Stimulated activated CD4-positive, alpha-beta T cell treated with anti-CD3 and anti-CD28 coated beads, Interleukin-2, amount 100 ng/mL, for 4 hours (primary cell): ENCODE measurements at places on chromosomes 6 and 20.

DNA sequence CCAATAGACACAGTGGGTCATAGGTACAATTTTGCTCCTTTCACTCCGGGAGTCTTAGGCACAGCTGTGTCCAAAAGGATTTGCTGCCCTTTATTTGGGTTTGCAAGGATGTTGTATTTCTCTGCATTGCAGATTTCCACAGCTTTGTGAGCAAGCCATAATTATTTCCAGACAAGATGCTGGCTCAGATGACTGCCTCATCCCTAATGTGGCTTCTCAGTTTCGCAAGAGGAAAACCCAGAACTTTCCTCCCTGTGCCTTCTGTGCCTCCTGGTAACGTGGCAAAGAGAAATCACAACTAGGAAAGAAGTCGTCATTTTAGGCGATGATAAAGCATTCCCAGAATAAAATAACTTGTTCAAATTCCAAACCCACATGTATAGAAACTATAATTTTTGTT is 33.7 kb downstream of the FAM50B start:
- no peak for DNase-seq

GRCh38 chr20:48142516-48142773 is 357.2 kb upstream of the SULF2 start:
- DNase-seq: no peak

GRCh38 chr6:28807682-28808280 is 116.0 kb downstream of the TRIM27 start:
- DNase-seq: no peak

- DNase-seq: no peak
These were observed 127.8 kb upstream of the SLC22A23 start for GRCh38 chr6:3584606-3585005.

GRCh38 chr6:105499931-105500330 is 97.0 kb upstream of the PREP start:
- no peak for DNase-seq

DNA sequence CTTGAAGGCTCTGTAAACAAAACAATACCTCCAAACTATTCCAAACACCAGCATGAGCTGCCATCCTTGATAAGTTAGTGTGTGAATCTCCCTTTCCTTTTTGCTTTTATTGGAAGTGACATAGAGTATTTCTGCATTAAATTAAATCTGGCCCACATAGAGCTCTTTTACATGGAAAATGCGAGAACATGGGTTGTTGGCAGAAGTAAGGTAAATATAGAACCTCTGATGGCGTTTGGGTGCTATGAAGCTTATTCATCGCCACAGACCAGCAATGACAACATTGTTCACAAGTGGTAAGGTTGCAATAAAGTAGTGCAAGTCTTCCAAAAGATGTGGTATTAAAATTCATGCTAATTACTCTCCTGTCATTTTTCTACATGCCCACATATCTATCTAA is 445.8 kb upstream of the JAG1 start:
- DNase-seq: no peak

GRCh38 chr20:53191957-53192356 is 219.8 kb downstream of the TSHZ2 start:
- DNase-seq: no peak

DNA sequence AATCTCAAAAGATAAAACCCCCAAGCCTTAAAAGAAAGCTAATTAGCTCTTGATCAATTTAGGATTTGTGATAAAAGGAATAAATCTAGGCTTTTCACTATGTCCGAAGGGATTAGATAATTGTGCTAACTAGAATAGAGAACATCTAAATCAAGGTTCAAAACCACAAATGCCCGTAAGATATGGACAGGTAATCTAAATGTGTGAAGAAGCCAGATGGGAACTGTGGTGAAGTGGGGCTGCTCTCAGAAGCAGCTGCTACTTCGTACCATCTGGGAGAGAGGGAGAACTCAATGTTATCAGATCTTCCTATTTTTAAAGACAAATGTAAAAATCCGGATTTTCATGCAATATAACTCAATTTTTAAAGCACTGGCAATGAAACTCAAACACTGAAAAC is 44.2 kb downstream of the NCOA6 start:
- no peak for DNase-seq

GRCh38 chr6:3433005-3433404 is 23.8 kb downstream of the SLC22A23 start:
- DNase-seq: no peak

DNA sequence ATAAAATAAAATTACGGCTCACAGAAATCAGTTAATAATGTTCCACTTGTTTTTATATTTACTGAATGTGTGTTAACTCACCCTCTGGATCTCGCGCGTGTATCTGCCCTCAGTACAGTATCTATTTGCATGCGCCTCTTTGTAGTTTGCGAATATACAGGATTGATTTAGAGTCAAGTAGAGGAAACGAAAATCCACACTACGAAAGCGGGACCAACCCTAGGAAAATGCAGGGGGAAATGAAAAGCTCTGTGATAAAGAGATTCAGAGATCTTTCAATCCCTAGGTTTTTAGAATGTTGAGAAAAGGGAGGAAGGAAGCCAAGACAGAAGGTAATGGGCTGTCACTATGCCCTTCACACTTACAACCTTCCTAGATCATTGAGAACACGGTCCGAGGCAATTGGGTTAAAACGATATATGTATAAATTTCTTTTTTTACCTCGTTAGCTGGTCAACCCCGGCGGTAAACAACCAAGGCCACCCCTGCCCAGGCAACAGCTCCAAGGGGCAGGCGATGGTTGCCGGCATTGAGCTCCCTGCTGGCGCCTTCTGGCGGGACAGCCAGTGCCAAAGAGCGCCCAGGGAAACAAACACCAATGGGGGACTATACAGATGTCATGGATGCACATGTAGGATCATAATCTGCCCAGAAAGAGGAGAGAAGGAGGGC is 792 bp upstream of the FUT9 start:
- DNase-seq: no peak

DNA sequence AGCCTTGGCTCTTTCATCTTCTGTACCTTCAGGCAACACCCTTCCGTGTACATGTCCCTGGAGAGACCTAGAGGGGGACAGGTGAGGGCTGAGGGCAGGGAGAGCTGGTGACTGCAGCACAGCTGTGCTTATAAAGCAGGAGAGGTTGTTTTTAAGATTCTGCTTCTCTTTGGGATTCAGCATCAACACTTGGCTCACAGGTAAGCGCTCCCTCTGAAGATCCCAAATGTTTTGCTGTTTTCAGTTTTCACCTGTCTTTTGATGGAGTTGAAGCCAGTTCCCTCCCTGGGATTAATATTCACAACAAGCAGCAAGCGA is 19.4 kb upstream of the TRAF3IP2 start:
- no peak for DNase-seq

DNA sequence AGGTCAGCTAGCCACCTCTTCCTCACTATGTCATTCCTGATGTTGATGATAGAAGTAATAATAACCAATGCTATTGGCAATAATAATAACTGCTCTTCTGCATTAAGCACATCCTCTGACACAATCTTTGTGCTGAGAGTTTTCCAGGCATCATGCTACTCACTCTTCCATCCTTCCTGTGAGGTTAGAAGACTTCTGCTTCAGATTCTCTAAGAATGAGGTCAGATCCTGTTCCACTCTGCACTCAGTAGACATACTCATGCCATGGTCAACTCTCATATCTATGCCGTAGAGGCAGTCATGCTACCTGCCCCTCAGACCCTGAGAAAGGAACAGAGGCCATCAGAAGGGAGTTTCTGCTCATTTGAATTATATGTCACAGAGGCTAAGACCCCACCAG is 98.1 kb upstream of the TOP1 start:
- DNase-seq: no peak

DNA sequence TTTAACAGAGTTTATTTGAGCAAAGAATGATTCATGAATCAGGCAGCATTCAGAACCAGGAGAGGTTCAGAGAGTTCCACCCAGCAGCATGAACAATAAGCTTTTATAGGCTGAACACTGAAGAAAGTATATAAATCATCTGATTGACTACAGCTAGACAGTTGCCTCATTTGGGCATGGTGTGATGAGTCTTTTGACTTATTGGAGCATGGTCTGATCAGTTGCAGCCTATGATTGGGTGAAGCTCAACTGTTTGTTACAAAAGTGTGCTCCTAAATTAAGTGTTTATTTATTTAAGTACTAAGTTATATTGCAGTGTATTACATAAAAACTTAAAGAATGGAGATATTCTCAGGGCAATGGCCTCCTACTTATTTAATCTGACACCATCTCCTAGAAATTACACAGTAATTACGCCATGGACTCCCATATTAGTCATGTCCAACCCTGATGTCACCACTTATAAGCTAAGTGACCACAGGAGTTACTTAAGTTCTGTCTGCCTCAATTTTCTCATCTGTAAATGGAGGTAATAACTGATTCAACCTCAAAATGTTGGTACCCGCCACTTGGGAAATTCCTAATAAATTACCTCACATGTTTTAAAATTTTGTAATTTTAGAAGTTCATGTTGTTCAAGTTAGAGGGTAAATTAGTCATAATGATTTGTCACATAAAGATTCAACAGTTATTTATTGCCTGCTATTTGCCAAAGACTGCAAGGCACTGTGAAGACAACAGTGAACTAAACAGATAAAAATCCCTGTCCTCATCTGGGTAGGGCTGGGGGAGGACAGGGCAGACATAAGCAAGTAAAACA is 15.2 kb upstream of the ROS1 start:
- DNase-seq: no peak

- no peak for DNase-seq
These were observed 36.7 kb downstream of the INSM1 start for GRCh38 chr20:20404633-20405032.

GRCh38 chr20:61306937-61307475 is 54.9 kb downstream of the CDH4 start:
- no peak for DNase-seq

GRCh38 chr20:63736893-63737694 is 630 bp downstream of the LIME1 start:
- DNase-seq: no peak

- DNase-seq: peak; percentile 57
These were observed 60.4 kb upstream of the KLHL31 start for GRCh38 chr6:53725791-53726575.

- DNase-seq: no peak
These were observed 10.7 kb upstream of the MLIP start for GRCh38 chr6:54100411-54101006.

GRCh38 chr6:5724911-5725310 is 281.8 kb downstream of the NRN1 start:
- no peak for DNase-seq

DNA sequence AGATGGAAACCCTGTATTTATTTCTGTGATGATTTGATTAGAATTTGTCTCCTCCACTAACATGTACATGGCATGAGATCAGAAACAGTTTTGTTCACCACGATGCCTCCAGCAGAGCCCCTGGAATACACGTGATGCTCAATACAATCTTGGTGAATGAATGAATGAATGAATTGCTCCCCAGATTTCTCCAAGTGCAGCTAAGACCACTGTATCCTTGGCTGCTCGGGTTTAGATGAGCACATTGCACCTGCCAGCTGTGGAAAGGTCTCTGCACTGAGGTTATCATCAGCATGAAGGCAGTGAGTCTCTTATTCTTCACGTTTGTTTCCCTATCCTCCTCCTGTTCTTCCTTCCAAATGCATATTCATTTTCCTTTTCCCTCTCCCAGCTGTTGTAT is 17.9 kb downstream of the CASS4 start:
- no peak for DNase-seq

DNA sequence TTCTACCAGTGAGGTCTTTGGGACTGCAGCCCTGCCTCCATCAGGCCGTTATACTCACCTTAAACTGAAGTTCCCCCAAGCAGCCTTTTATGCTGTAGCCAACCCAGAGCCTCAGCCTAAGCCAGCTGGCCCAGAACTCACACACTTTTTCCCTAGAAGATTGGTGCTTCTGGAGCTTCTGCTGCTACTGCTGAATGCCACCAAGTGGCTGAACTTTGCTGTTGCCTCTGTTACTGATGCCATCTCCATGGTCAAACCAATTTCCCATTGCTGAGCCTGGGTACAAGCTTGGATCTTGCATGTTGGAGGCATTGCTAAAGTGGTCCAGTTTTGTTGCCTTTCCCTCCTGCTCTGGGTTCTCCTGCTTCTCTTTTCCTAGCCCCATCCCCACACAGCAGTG is 15.0 kb upstream of the TBX18 start:
- no peak for DNase-seq

DNA sequence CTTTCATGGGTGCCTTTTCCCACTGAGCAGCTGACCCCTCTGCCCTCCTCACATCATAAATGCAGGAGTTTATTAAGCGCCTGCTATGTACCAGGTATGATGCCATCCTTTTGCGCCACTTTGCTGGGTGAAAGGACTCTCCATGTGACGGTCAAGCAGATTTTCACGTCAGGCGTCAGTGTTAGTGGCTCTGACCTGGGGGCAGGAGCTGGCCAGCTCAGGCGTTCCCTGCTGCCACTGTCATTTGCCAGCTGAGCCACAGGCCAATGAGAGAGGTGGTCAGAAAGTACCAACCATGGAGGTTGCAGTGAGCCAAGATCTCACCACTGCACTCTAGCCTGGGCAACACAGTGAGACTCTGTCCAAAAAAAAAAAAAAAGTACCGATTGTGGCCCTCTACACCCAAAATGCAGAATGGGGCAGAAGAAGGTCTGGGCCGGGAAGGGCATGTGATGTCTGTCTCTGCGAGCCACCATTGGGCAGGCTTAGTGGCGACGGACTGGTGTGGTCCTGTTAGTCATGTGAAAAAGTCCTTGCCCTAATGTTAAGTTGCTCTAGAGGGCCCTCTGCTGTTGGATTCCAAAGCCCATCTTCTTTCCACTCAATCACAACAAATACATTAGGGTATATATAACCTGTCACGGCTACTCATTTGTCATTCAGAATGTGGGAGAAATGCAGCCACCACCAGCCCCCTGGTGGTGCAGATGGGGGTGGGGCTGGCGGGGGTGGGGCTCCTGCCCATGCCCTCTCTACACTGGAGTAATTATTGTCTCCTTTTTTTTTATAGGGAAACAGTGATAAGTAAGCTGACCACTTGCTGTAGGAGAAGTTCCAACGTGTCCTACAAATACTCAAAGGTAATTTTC is 18.4 kb upstream of the SLC22A1 start:
- DNase-seq: no peak

GRCh38 chr6:78397499-78397898 is 469.9 kb upstream of the IRAK1BP1 start:
- no peak for DNase-seq

DNA sequence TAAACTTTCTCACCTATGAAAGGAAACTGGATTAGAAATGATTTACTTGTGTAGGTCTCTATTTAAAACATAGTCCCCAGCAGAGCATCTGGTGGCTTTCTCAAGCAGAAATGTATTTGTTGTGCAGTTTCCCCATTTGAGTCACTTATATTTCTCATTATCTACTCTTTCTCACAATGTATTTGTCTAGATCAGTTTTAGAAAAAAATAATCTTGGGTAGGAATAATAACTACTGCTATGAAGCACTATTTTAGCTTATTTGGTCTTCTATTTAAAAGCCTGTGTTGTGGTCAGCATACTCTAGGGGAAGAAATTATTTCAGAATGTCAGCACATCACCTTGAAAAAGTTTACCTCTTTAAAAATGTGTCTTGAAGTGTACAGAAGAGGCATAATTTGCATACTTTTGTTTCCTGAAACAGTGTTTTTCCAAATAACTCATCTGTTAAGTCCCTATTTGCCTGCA is 60.9 kb upstream of the PRL start:
- no peak for DNase-seq

- DNase-seq: no peak
These were observed 41.0 kb downstream of the STK35 start for GRCh38 chr20:2142649-2143048.

- peak; percentile 5 for DNase-seq
These were observed 54.7 kb downstream of the RAB44 start for GRCh38 chr6:36752187-36752885.
